SHP77 (cell line): ENCODE measurements at places on chromosomes 3 and 15.
A peak's percentile ranks its signal among the peaks of the same experiment; 100 is the strongest.

DNA sequence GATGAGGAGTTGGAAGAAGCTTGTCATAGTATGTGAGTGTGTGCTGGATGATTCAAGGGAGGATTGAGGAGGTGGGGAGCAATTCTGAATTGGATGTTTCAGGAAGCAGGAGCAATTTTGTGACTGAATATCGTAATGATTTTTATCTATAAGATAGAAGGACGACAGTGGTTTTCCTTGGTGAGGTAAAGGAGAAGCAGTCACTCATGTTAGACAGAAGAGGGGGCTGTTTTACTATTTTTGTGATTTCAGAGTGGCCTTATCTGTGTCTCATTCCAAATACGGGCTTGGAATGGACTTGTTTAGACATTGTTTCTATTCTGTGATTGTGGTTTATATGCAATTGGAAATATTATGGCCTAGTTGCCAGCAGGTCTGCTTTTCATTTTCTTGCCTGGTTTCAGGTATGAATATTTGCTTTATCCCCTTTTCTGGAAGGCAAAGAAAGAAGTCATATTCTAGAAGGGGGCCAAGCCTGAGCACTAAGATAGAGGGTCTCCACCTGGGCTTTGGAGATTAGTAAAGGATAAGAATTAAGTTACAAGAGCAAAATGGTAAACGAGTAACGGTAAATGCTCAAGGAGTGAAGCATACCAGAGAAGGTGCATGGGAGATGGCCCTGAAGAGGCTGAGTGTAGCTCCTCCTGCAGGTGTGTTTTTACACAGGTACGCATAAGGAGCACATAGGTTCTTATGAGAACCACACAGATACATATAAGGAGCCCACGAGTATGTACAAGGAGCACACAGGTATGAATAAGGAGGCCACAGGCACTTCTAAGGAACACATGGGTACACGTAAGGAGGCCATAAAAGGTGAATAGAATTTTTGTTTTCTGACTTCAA is 124.6 kb upstream of the KCNAB1 start:
- DNase-seq, result peak; percentile 39

GRCh38 chr15:25087137-25087536 is 132.3 kb downstream of the SNRPN start:
- no peak for DNase-seq

DNA sequence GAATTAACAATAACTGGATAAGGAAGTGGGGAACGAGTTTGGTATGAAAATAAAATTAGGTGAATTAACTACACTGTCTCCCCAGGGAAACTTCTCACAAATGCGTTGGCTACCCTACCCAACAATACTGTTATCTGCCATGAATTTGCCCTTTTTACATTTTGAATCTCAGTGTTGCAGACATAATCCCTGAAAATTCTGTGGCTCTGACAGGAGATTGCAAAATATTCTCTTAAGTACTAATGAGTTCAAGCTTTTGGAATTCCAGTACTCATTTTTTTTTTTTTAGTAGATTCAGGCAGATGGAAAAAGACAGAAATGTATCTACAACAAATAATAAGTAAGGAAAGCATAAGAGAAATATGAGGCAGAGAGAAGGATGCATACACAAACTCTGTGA is 332.6 kb downstream of the LSAMP start:
- DNase-seq, result no peak

DNA sequence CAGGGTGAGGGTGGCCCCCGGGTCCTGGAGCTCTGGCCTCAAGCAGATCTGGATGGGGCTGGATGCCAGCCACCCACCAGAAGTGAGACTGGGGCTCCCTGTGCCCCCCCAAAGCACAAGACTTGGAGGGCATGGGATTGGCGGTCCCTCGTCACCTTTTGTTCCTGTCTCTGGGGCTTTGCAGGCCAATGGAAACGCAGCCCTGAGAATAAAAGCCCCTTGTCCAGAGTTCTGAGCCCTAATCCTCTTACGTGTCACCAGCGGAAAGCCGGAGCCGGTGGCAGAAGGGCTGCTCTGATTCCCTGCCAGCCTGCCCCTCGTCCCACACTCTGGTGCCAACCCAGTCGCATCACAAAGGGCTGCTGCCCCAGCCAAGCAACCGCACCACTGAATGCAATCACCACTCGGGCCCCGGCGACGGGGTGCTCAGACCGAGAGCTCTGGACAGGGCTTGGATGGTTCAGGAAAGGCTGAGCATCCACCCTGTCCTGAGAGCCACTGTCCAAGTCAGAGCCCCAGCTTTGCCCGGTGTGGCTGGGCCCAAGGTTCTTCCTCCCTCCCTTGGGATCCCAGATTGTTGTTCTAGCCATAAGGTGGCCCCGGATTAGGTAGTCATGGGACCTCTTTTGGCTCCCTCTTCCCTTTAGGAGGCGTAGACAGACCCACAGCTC is 22.8 kb upstream of the ELP6 start:
- no peak for DNase-seq

DNA sequence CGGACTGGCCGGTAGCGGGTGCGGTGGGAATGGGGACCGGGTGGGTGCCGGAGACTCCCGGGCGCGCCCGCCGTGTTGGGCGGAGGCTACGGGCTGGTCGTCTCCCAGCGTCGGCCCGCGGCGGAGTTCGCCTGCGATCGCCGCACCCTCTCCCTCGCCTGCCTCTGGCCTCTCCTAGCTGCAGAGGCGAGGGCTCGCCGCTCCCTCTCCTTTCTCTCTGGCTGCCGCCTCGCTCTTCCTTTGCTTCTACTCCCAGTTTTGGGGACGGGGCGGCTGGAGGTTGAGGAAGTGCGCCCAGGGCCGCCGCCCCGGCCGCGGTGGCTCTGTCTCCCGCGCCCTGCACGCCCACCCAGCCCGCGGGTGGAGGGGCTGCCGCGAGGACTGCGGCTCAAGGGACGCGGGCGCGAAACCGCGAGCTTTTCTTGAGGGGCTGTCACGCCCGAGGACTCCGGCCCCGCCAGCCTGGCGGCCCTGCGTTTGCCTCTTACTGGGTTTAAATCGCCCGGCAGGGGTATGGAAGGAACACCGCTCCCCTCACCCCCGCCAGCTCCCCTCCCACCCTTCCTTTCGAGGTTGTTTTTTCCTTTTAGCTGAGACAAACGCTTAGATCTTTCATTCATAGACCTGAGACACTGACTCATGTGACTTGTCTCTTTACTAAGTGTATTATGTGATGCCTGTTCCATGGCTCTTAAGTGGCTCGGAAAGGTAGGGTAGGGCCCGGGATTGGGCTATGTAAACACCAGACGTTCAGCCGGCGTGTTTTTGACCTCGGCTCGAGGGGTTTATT is 654 bp downstream of the PIK3CA start:
- peak; percentile 44 for DNase-seq

DNA sequence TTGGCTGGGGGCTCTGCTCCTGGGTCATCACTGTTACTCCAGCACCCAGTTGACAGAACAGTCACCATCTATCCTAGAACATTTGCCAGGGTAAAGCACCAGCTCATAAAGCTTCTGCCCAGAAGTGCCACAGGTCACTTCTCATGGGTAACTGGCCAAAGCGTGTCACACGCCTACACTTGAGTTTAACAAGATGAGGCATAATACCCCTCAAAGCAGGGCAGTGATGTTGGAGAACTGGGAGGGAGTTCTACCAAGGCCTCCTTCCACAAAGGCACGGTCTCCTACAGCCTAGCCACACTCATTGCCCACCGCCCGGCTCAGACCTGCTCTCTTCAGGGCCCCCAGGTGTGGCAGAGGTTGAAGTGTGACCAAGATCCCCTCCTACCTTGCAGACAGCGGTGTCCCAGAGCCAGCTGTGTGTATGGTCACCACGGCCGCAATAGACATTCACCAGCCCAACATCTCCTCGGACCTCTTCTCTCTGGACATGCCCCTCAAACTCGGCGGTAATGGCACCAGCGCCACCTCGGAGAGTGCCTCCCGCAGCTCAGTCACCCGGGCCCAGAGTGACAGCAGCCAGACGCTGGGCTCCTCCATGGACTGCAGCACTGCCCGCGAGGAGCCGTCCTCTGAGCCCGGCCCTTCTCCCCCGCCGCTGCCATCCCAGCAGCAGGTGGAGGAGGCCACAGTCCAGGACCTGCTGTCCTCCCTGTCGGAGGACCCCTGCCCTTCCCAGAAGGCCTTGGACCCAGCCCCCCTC is 107.7 kb downstream of the ETFA start:
- no peak for DNase-seq

DNA sequence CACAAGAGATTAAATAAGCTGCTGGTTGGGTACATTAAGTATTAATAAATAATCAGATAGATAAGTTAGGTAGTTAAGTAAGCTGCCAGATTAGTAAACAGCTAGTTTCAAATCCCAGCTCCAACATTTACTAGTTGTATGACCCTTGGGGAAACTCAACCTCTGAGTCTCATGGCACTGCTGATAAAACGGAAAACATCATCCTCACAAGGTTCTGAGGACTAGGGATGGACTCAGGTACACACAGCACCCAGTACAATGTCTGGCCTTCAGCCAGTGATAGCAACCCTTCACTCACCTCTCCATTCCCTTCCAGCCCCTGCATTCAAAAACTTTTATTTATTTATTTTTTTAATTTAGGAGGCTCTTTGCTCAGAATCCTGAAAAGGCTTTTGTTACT is 32.3 kb downstream of the B3GNT5 start:
- no peak for DNase-seq

- no peak for DNase-seq
Observed at GRCh38 chr3:53067567-53067966, 21.7 kb upstream of the SFMBT1 start.

GRCh38 chr3:41581700-41582099 is 380.2 kb downstream of the ULK4 start:
- DNase-seq, result no peak
